Sciatic nerve (tissue), 2 donors: ENCODE measurements at places on chromosomes 5 and 9. TPM values are rescaled to one million over a fixed set of nuclear protein-coding genes. Genes with fewer than 3 reads are reported as not detected.

Gene OCLN
- total RNA-seq: 18.5 TPM

Gene PROB1
- total RNA-seq: 1.6 TPM

Gene AGXT2
- total RNA-seq: not detected

Gene PDCD1LG2
- 3.0 TPM for total RNA-seq

Gene OTP
- not detected for total RNA-seq

Gene GPR150
- total RNA-seq: 0.49 TPM

Gene TUSC1
- 11.4 TPM for total RNA-seq

Gene SLC23A1
- not detected for total RNA-seq

Gene ISCA1
- total RNA-seq: 32.5 TPM

Gene KIF12
- total RNA-seq: 0.22 TPM

Gene ARHGEF28
- 51.8 TPM for total RNA-seq

Gene CD74
- 989 TPM for total RNA-seq

Gene CEL
- 2.7 TPM for total RNA-seq

Gene OXCT1
- 29.2 TPM for total RNA-seq

Gene ACTBL2
- total RNA-seq: not detected

Gene SLC34A3
- total RNA-seq: not detected

Gene ST6GALNAC4
- 19.6 TPM for total RNA-seq

Gene PHYHD1
- 38.7 TPM for total RNA-seq

Gene WWC1
- total RNA-seq: 2.1 TPM

Gene SLC46A2
- total RNA-seq: 0.27 TPM

Gene GABRA1
- total RNA-seq: not detected

Gene IFNA2
- not detected for total RNA-seq

Gene TMEM8B
- 31.7 TPM for total RNA-seq

Gene EIF4E1B
- not detected for total RNA-seq

Gene ZNF462
- 51.1 TPM for total RNA-seq

Gene PALM2AKAP2
- total RNA-seq: 19.7 TPM

Gene INSL4
- total RNA-seq: not detected
